ENCODE measurements at places on chromosomes 7 and 10.

- DNase-seq, result no peak
These were observed 68.0 kb upstream of the TES start for GRCh38 chr7:116142374-116142773.

DNA sequence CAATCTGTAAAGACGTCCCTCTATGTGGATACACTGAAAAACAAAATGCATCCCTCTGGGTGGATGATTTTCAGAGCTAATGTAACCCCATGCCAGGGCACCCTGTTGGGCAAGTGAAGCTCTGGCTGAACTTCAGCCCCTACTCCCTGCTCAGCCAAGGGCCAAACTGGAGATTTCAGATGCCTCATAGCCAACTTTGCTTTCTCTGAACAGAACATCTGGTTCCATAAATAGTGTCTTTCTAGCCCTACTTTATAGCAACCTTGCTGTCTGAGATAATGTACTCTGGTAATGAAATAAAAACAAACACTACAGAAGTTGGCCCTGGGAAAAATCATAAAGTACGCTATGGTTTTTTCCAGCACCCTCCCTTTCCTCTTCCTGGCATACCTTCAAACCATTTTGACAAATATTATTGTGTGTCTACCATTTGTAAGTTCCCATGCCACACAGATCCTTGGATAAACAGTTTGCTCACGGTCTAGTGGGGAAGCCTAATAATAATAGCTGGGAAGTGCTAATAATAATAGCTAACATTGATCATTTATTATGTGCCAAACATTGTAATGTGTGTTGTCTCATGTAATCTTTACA, 3.4 kb downstream of the ENTPD1 start:
- no peak for DNase-seq

DNA sequence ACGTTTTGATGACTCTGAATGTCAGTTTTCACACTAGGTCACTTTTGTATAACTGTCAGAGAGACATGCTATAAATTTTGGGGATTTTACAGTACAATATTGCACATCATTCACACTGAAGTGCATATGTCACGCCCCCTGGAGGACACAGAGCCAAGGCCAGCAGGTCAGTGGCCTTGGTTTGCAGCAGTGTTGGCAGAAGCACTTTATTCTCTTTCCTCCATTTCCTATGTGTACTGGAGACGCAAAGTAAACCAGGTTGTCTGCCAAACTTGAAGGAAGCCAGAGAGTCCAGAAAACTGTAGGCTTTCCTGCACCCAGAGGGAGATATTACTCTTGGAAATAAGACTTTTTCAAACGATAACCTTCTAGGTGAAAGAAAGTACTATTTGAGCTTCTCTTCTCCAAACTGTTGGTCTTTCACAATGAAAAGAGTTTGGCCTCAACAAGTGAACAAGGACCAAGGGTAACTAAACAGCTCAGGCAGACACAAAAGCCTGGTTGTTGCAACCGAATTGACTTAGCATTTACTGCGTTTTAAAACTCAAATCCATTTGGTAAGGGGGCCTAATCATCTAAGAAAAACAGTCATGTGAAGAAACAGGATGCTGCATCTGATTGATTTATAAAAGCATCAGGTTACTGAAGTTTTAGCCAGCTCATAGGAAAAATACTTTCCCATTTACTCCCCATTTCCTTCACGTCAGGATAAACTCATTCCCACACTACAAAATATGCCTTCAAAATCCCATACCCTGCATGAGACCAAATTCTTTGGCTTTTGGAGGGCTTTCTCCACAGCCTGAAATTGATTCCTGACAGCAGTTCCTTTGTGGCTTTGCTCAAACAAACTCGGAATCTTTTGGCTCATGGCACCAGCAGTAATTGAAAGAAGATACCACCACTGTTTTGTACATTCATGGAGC, 83.0 kb upstream of the SEC61G start:
- DNase-seq, result peak; percentile 10

GRCh38 chr10:101446947-101447346, 93.0 kb downstream of the BTRC start:
- no peak for DNase-seq

DNA sequence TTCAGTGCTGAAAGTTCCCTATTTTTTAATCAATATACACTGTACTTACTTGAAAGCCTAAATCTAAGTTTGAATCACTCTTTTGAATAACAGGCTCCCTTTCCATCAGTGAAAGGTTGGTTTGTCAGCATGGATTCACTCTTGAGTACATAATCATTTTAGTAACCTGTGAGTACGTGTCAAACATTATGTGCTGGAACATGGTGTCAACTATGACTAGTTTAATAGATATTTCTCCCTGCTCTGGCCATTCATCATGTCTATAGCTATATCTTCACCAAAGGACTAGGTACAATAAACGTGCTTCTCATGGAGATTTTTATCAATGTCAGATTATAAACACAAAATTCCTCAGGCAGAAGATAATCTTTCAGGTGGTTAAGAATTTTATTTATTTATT, 61.7 kb upstream of the MDFIC start:
- DNase-seq, result no peak

- DNase-seq, result no peak
These were observed 85.7 kb downstream of the RALA start for GRCh38 chr7:39709029-39709428.

DNA sequence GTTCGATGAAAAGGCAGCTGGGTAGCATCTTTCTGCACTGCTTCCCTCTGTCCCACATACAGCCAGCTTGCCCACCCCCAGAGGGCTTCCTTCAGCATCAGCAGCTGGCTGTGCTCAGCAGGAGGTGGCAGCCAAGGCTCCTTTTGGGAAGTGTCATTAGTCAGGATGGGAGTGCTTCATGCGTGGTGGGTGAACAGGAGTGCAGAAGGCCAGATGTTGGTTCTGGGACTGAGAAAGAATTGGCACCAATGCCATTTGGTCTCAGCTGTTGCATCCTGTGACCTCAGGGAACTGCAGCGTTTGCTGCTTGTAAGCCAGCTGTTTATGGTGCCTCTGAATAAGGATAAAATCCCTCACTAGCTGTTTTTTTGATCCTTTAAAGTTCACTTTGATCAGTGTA, 131.1 kb upstream of the SORCS3 start:
- DNase-seq, result no peak

GRCh38 chr7:124364283-124364682, 331.4 kb upstream of the TMEM229A start:
- DNase-seq, result no peak

DNA sequence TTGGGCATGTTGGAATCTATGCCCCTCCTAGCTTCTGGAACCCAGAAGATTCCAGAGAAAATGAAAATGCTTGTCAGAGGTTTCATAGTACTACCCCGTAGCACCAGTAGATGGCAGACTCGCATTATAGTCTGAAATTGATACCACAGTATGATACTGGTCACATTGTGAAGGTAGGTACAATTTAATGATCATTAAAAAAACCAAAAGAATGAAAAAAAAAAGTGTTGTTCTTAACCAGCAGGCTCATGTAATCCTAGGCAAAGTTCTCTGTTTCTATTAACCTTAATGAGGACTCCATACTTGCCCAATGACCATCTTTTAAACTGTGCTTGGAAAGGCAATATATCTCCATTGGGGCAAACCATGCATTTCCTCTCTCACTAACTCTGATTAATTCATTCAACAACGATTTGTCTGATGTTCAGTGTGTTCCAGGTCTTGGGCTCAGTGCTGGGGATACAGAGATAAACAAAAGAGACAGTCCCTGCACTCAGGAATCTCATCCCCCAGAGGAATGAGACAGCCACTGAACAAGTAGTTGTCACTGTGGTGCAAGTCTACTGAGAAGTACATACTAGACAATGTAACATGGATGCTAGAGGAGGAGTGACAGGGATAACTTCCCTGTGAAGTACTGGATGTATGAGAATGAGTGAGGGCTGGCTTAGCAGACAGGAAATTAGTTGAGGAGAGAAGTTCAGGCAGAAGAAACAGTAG, 223.5 kb upstream of the PHYHIPL start:
- DNase-seq, result no peak

DNA sequence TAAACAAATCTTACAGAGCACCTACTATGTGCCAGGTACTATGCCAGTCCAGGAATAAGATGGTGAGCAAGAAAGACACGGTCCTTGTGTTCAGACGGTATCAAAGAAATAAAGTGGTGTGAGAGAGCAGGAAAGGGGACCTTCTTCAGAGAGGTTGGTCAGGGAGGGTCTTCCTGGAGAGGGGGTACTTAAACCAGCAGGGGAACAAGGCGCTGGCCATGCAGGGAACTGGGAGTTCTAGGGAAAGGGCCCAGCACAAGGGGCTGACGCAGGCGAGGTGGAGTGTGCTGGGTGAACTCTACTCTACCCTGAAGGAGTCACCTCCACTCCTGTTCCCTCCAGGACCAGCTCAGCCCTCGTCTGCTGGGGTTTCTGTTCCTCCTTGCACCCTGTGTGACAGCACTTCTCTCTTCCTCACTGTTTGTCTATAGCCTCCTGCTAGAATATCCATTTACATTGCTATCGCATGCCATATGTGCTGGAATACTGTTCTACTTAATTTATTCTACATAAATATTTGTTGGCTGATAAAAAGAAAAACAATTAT, 73.5 kb downstream of the AOAH start:
- DNase-seq, result no peak

- DNase-seq, result peak; percentile 47
These were observed 11.3 kb upstream of the INMT start for GRCh38 chr7:30740417-30741181.

DNA sequence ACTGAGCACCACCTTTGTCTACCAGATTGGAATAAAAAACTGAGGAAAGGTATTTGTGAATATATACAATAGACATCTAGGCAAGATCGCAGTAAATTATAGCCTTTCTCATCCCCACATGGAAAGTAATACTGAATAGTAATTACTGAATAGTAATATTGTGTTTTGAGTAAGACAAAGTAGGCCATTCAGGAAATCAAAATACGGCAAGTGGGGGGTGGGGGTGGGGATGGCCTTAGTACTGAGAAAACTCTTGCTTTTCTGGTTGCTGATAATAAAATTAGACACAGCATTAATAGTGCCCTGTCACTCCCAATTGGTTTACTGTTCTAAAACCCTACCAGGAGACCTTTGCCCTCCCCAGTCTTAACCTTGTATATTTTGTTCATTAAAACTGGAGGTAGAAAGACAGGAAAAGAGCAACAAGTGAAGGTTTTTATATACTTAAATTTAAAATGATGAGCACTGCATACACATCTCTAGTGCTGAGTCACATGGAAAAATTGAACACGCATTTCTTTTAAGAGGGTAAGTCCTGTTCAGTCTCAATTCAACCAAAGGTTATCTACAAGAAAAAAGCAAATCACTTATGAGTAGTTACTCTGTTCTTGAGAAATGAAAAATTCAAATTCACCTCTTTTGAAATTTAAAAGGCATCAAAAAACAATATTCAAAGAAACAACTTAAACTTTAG, 65.6 kb downstream of the IGF2BP3 start:
- DNase-seq, result no peak

DNA sequence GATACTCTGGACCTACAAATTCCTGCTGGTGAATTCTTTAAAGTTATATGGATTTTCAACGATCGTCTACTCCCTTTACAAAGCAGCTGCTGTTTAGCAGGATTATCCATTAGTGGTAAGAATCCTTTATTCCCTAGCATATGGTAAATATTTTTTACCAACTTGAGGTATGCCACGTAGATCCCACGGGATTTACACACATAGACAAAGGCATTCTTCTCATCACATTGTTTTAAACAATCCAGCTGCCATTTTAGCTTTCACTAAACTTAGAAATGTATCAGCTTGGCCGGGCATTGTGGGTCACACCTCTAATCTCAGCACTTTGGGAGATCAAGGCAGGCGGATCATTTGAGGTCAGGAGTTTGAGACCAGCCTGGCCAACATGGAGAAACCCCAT, 148.0 kb upstream of the SH2B2 start:
- DNase-seq, result no peak

DNA sequence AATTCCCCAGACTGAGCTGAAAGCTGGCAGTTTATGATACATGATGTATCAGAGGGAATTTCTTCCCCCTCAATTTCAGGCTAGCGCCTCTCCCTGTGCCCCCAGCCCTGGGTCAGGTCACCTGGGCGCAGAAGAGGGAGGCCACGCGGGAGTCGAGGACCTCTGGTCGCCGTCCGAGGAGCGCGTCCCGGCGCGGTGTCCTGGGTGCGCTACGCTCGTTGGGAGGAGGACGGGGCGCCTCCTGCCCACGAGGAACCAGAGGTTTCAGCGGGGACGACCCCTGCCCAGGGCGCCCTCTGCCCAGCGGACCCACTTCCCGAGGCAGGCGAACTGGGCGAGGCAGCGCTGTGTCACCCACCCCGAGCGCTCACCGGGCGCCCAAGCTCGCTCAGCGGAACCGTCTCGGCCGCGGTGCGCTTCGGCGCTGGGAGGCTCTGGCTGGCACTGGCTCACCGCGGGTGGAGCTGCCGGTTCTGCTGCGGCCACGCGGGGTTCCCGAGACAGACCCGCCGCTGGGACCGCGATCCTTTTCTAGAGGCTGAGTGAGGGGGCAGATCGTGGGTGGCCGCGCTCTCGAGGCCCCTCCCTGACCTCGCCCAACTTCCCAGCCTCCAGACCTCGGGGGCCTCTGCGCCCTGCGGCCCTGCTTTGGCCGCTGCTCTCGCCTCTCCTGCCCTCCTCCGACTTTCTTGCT, at the start of gene FAM237B:
Gene FAM237B, minus strand, starts transcription at position 504 of the 694 bp plus-strand sequence. CDS start 1,556 bp downstream, outside the sequence.
- no peak for DNase-seq

- DNase-seq, result no peak
These were observed 1255.5 kb upstream of the PHF14 start for GRCh38 chr7:9718071-9718661.

DNA sequence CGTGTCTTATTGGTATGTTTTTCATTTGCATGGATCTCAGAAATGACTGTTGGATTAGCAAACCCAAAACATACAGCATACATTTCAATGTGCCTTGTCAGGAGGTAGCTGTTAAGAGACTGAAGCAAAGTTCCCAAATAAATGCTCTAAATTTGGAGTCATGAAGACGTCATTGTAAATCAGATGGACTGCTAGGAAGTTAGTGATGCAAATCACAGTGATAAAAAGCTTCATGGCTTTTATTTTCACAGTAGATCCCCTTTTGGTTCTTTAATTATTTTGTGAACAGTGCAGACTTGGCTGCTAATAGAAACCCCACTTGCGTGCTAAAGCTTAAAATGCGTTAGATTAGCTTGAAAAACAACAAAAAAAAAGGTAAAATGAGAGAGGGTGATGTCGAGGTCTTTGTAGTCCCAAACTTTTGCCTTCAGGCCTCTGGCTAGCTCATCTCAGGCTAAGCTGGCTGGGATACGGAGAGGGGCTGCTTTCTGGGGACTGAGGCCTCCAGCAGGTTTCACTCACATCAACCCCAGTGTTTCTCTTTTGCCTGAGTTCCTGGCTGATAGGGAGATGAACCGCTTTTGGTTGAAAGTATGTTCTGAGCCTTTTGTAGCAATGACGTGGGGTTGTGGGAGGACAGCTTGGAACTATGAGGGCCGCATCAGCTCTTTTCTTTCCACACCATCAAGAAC, 107.1 kb upstream of the CDCA7L start:
- no peak for DNase-seq

GRCh38 chr10:35765066-35765527, 123.0 kb upstream of the FZD8 start:
- no peak for DNase-seq

DNA sequence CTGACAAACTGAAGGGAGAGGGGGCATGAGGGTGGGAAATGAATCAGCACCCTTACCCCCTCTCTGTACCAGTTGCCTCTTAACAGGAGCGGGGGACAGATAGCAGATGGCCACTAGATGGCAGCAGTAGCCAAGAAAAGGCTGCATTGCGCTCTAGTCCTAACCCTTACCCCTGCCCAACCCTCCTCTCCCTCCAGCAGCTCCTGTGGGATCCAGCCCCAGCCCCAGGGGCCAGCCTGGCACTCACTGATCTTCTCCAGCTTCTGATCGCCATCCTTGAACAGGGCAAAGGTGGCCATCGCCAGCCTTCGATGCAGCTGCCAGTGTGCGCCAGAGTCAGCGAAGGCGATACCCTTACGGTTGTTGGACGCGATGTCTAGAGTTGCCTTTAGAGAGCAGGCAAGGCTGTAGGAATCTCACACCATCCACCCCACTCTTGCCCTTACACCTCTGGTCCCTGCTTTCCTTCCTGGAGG, 2.2 kb downstream of the CYP17A1 start:
- peak; percentile 55 for DNase-seq
